Hippocampal formation (tissue), 2 donors: ENCODE measurements at places on chromosomes 1 and 21.

- DNase-seq, result no peak
Observed at GRCh38 chr1:44237721-44238457, 24.6 kb downstream of the DMAP1 start.

DNA sequence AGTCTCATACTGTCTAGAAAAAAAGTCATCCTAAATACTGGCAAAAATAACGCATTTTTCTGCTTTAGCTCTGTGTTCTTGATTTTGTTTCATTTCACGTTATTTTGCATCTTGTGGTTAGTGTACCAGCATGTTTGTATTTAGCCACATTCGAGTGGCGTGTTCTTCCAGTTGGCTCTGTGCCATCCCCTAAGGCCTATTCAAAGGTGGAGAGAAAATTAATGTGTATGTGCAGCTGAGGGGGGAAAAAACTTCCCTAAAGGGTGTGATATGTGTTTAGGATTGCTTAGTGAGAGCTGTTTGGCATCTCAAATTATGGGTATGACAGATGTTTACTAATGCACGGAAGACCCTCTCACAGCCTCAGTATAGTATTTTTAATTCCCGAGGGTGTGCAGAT, 12.1 kb downstream of the DNAJC16 start:
- DNase-seq, result no peak

- no peak for DNase-seq
Observed at GRCh38 chr1:159855709-159856108, 6.7 kb downstream of the VSIG8 start.

DNA sequence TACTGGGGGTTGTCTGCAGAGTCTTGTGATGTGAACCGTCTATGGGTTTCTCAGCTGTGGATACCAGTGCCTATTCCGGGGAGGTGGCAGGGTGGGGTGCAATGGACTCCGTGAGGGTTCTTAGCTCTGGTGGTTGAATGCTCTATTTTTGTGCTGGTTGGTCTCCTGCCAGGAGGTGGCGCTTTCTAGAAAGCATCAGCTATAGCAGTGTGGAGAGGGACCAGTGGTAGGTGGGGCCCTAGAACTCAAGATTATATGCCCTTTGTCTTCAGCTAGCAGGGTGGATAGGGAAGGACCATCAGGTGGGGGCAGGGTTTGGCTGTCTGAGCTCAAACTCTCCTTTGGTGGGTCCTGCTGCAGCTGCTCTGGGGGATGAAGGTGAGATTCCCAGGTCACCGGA, 127.3 kb upstream of the PLD5 start:
- DNase-seq, result no peak

DNA sequence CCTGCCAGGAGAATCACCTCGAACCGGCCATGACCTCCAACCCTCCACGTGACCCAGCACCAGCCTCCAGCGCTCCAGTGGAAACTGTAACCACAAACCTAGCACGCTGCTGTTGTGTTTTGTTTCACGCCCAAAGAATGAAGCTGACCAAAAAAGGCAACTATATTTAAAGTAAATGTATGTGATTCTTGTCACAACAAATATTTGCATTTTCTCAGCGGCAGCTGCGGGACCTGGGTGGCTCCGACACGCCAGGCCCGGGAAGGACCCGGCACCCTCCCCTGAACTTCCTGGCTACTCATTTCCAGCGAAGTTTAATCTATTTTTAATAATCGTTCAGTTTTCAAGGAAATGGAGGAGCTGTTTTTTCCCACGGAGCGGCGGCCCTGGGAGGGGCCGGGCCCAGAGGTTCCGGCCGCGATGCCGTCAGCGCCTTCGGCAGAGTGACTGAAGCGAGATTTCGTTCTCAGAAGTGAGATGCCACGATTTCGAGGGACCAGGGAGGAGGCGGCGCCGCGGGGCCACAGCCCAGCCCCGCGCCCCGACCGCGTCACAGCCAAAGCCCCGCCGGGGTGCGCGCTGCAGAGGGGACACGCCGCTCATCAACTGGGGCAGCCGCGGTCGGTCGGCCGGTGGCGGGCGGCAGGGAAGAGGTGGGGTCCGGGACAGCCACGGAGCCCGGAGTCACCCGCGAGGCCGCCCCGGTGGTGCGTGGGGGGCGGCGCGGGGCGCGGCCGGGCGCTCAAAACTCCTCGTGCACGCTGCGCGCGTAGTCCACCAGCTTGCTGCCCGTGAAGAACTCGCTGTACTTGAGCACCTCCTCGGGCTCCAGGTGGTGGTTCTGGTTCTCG, 3.0 kb upstream of the TNFRSF4 start:
- no peak for DNase-seq

DNA sequence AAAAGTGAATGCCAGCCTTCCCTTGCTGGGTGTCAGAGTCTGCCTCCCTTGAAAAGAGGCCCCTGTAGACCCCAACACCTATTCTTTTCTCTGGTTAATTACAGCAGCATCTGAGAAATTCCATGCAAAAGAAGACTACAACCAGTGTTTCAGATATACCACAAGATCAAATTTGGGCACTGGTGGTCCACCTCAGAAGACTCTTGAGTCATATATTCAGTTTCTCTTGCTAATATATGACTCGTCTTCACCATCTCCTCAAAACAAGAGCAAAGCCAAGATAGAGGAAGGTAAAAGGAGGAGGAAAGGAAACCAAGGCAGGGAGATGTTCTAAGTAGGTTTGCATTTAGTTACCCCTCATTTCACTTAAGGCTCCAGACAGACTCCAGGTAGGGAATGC, 259.9 kb downstream of the ZNF648 start:
- no peak for DNase-seq

DNA sequence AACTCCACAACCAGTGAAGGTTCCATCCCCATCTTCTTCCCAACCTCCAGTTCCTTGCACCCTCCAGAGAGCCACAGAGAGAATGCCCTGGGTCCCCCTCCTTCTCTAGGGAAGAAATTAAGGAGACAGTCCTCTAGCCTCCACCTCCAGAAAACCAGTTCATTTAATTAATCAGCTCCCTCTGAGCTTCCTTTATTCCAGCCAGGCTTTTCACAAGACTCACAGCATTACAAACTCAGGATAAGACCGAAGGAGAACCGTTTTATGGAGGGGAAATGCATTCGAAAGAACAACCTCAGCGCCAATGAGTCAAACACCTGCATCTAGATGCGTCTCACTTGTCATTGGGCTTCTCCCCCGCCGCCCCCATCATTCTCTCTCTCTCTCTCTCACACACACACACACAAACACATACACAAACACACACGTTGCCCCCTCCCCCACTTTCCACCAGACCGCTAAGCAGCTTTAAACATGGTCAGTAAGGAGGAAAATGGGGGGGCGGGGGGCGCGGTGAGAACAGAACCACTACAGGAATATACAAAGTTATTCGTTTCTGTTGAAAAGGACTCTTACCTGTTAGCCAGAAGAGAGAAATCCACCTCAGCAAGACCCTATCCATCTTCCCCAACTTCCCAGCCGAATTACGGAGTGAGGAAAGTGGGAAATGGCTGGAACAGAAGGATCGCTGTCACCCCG, 544 bp downstream of the ILDR2 start:
- DNase-seq, result no peak

GRCh38 chr1:55726994-55727393, 511.8 kb upstream of the USP24 start:
- DNase-seq, result no peak

GRCh38 chr1:64539781-64540218, 69.9 kb downstream of the CACHD1 start:
- no peak for DNase-seq
